ENCODE measurements at places on chromosomes 5 and 9. TPM values are rescaled to one million over a fixed set of nuclear protein-coding genes. Genes with fewer than 3 reads are reported as not detected.

The TMEM203 gene
- 30.6 TPM for total RNA-seq

DNA sequence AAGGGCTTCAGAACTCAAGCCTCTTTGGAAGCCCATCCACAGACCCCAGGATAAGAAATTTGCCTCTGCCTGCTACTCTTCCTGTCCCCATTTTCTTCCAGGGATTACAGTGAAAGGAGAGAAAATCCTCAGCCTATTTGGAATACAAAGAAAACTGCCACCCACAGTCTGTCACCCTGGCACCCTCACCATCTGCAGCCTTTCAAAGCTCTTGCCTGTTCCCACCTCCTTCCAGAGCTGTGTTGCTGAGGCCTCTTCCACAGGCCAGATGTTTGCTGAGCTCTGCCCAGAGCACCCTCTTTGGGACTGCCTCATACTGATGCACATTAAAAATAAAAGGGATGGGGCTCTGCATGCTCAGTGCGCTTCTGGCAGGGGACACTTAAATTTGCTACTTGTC lies 35.9 kb upstream of the TAF1L start:
- no peaks in the 10 kb centered on the region for H3K36me3 ChIP-seq
- no peaks in the 10 kb centered on the region for H3K4me1 ChIP-seq
- H3K4me3 ChIP-seq: no peak overlapping the region
- no peak for DNase-seq
- H3K27ac ChIP-seq: no peak overlapping the region

DNA sequence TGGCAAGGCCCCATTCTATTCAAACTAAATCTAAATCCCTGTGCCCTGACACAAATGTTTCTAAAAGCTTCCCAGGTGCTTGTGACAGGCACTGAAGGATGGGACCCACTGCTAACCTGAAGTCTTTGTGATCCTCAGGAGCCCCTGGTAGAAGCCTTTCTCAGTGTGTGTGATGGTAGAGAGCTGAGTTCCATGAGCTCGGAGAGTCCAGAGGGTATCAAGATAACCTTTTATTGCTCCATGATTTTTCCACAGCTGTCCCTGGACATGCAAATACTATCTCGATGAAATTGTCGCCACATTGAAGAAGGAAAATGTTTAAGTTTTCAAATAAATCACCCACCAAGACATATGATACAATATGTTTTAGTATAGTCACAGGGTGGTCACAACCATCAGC lies 7.7 kb downstream of the CAST start:
- H3K4me3 ChIP-seq: no peak overlapping the region
- H3K4me1 ChIP-seq: no peaks in the 10 kb centered on the region
- DNase-seq: no peak
- H3K27ac ChIP-seq: no peak overlapping the region
- H3K27me3 ChIP-seq: no peaks in the 10 kb centered on the region
- no peaks in the 10 kb centered on the region for H3K36me3 ChIP-seq

DNA sequence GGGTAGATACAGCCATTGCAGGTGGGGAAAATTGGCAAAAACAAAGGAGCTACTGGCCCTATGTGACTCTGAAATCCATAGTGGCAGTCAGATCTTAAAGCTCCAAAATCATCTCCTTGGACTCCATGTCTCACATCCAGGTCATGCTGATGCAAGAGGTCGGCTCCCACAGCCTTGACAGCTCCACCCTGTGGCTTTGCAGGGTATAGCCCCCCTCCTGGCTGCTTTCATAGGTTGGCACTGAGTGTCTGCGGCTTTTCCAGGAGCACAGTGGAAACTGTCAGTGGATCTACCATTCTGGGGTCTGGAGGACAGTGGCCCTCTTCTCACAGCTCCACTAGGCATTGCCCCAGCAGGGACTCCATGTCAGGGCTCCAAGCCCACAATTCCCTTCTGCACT lies 1190.1 kb downstream of the CDH12 start:
- no peak overlapping the region for H3K27ac ChIP-seq
- no peak for DNase-seq
- H3K36me3 ChIP-seq: no peaks in the 10 kb centered on the region

GRCh38 chr9:71719562-71719961 lies 48.8 kb downstream of the CEMIP2 start:
- H3K4me1 ChIP-seq: no peaks in the 10 kb centered on the region
- peaks cover 83% of the 10 kb centered on the region for H3K36me3 ChIP-seq
- H3K27ac ChIP-seq: no peak overlapping the region
- H3K4me3 ChIP-seq: no peak overlapping the region
- no peaks in the 10 kb centered on the region for H3K27me3 ChIP-seq

The ANKRD18B gene
- 0.58 TPM for total RNA-seq

DNA sequence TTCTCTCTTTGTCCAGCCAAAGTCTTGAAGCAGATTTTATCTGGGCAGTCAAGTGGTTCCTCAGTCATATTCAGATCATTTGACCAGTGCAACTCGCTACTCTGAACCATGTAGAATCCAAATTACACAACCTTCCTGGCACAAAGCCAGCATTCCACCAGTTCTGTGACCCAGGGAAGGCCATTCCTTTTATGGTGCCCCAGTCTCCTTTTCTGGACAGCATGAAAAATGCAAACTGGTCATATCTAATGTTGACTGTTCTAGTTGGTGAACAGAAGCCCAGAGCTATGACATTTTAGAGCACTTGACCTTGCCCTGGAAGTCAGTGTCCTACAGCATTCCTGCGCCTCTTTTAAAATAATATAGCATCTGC lies 364.6 kb downstream of the BRINP1 start:
- DNase-seq: peak; percentile 43
- H3K4me3 ChIP-seq: no peak overlapping the region
- no peaks in the 10 kb centered on the region for H3K4me1 ChIP-seq
- H3K36me3 ChIP-seq: no peaks in the 10 kb centered on the region
- no peaks in the 10 kb centered on the region for H3K27me3 ChIP-seq
- no peak overlapping the region for H3K27ac ChIP-seq
